ENCODE measurements at places on chromosomes 6 and 20.

- no peak for DNase-seq
Observed at GRCh38 chr6:45838451-45838850, 177.2 kb downstream of the CLIC5 start.

DNA sequence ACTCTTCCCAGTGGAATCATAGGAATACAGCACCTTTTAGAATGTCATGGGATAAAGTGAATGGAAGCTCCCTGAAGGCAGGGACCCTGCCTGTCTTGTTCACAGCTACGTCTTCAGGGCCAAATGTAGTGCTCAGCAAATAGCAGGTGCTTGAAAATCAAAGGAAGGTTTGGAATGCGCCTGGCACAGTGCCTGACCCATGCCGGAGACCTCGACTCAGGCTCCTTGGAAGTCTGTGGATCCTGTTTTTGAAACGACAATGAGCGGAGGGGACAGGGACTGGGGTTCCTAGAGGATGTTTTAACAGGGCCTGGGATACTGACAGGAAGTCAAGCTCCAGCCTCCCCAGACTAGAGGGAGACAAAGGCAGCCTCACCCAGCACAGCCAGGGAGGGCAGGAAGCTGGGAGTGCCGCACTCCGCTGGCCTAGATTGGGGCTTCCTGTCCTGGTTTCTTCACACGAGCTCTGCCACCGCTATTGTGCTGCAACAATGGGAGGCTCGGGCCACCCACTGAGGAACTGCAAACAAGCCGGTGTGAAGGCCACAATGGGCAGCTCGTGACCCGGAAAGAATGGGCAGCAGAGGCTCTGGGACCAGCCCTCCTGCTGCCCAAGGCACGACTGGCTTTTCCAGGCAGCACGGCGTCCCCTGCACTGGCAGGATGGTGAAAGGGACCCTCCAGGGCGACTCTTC is 76.7 kb downstream of the PREX1 start:
- no peak for DNase-seq

- DNase-seq = no peak
Observed at GRCh38 chr6:79031821-79032590, 46.0 kb downstream of the PHIP start.

- peak; percentile 72 for DNase-seq
Observed at GRCh38 chr20:41261790-41262717, 55.5 kb downstream of the ZHX3 start.

DNA sequence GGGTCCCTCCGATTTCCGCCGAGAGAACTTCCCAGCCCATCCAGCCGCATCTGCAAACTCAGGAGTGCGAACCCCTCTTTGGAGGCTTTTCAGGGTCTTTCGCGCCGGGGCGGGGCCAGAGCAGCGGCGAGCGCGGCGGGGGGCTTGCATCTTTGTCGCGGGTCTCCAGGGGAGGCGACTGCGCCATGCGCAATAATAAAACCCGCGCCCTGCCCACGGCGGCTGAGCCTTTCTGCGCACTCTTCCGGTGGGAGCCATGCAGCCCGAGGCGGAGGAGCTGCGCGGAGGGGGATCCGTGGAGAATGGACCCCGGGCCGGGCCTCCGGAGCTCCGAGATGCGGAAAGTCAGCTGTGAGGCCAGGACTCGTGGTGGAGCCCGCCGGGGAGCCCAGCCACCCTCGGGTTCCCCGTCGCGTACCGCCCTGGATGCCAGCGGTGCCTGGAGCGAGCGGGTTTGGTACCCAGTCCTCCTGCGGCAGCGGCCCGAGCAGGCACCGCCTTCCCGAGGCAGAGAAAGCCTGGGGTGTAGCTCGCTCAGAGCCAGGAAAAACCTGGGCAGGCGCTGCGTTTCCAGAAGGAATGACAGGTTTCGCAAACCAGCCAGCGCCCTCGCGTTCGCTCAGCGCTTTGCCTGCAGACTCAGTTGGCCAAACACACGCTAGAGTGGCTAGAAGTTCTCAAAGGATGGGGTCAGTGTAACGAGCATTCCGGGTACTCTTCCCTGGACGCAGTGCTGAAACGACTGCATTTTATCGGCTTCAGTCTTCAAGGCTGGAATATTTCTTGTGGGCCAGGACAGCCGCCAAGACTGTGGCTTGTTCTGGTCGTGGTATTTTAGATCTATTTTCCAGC is 1.2 kb downstream of the AKAP12 start:
- DNase-seq = peak; percentile 67

DNA sequence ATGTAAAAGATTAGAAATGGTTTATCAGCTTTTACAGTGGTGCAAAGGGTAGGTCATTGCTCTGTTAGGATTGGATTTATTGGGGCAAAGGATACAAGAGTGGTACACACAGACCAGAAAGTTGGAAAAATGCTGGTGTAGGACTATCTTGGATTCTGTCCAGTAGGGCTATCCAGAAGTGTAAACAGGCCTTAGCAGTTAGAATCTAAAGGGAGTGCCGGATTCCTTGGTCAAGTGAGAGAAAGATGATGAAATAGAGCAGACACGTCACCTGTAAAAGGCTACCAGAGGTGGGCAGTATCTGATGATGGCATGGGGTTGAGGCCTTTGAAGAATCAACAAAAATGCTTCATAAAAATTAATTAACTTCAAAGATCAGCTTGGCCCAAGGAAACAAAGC is 975.9 kb downstream of the KIF16B start:
- no peak for DNase-seq

DNA sequence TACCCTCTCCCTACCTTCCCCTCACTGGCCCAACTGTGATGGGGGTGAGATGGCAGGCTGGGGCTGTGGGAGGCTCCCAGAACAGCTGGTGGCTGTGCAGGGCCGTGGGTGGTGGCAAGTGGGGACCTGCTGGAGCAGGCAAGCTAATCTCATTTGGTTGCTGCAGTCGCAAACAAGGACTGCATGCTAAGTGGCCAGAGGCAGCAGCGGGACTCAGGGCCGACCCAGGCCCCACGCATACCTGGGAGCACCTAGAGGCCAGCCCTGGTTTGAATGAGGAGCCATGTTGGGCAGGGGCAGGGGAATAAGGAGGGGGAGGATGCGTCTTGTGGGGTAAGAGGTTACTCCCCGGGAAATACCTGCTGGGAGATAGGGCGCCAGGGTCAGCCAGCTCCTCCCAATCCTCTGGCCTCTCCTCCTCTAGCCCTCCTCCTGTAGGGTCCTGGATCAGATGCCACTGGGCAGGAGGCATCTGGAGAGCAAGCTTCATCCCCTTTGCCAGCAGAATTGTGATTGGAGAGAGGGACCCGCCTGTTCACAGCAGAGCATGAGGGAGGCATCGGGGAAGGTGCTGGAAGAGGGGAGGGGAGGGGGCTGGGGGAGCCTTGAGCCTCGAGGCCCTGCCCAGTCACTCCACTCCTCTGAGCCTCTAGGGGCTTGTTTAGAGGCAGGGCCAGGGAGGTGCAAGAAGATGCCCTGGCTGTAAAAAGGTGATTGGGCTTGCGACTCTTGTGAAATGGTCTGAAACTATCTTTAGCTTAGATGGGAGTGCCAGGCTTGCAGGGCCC is 24.3 kb upstream of the CDH22 start:
- no peak for DNase-seq

- no peak for DNase-seq
Observed at GRCh38 chr6:43887906-43888683, 118.1 kb downstream of the VEGFA start.

DNA sequence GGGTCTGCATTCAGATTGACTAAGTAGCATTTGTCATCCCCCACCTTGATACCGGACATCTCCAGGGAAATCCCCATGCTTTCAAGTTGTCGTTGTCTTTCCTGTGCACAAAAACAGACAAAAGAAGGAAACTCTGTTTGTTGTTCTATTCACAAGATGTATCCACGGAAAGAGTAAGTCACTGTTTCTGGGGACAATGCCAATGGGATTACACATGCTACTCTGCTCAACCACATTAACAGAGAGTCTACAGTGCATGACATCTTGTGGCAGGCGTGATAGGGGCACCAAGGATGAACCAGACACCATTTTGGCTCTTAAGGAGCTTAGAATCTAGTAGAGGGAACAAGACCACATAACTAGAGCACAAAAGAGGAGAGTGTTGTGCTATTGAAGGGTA is 124.4 kb upstream of the NUP153 start:
- peak; percentile 77 for DNase-seq

DNA sequence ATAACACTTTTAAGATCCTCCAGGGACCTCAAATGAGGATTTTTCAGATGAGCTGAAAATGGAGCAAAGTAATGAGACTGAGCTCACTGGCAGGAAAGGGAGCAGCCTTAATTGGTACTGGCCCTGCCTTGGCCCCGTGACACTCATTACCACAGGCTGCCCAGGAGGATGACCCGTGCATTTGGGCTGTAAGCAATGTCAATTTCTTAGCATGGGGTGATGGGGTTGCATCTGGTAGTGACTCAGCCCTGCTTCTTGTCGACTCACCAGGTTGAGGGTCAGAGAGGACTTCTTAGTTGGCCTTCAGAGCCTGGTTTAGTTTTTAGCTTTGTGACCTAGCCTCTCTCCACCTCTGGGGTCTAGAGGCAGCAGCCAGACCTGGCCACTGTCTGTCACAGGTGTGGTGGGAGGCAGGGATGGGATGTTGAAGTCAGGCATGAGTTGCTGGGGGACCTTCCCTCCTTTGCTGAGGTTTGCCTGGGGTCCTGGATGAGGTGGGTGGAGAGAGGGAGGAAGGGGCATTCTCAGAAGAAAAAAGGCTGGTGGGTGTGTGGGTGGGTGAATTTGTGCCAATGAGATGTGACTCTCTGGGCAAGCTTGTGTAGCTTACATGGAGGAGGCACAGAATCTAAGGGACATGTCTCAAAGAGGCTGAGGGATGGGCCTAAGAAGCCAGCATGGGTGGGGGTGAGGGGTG is 25.9 kb upstream of the EPB41L1 start:
- DNase-seq = peak; percentile 91

- DNase-seq = no peak
Observed at GRCh38 chr20:23002276-23002675, 32.8 kb upstream of the SSTR4 start.

GRCh38 chr6:145051661-145052060 is 683.7 kb downstream of the EPM2A start:
- DNase-seq = no peak

- DNase-seq = no peak
Observed at GRCh38 chr20:32820698-32821377, 1.1 kb downstream of the MAPRE1 start.

DNA sequence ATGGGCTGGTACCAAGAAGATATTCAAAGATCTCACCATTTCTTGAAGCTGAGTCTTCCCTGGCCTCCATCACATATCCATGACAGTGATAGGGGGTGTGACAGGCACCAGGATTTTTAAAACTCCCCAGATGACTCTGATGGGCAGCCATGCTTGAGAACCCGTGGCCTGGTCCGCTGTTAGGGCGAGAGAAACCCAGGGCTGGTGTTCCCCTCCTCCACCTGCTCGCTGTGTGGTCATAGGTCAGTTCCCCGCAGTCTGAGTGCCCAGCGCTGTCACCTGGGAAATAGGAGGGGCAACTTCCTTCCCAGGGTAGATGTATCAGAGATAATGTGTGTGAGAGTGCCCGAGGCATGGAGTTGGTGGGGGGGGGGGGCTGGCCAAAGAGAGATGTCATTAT is 50.9 kb downstream of the TMEM242 start:
- no peak for DNase-seq

- DNase-seq = no peak
Observed at GRCh38 chr6:133396984-133397348, 155.8 kb downstream of the EYA4 start.

GRCh38 chr6:106037060-106037459 is 49.1 kb upstream of the PRDM1 start:
- peak; percentile 59 for DNase-seq

DNA sequence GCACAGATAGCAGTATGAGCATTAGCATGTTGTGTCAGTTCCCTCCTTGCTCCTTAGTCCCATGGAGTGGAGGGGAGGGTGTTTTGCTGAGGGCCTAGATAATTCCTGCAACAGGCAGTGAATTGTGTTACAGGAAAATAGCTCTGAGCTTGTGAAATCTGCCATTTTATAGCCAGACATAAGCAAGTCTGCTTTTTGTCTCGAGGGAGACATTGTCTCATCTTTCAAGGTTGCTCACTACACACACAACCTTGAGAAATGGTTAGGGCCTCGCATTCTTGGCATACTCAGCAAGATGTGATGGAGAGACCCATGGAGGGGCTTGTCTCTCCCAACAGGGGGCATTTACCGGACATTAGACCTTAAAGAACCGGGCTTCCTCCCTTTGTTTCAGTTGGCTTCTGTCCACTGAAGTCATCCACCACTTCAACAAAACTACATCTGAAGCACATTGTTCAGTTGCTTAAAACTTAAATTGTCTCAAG is 108.0 kb upstream of the FOXO3 start:
- no peak for DNase-seq

- peak; percentile 94 for DNase-seq
Observed at GRCh38 chr6:15608396-15608795, 54.4 kb downstream of the DTNBP1 start.

DNA sequence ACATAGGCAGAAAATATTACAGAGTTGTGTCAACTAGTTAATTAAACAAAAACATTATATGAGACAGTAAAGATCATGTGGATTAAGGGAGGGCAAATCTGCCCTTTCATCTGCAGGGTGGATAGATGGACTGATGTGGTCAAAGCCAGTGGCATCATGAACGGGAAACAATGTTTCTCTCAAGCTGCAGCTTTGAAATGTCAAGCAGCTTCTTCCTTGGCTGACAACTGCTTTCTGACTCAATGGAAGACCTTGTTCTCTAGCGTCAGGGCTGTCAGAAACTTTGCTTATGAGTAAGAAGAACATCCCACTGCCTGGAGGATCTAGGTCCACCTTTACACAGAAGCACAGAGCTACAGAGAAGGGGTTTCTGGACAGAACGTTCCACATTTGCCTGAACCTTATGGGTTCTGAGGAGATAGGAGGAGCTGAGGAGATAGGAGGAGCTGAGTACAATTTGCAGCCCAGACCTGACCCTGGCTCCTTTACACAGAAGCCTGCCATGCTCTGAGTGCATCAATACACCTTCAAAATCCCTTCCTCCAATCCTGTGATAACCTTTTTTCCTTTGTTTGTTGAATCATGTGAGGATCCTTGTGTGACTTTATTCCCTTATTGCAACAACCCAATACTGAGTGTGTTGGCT is 6.1 kb downstream of the CST5 start:
- DNase-seq = no peak

- DNase-seq = no peak
Observed at GRCh38 chr20:5140195-5140594, 13.4 kb downstream of the CDS2 start.

DNA sequence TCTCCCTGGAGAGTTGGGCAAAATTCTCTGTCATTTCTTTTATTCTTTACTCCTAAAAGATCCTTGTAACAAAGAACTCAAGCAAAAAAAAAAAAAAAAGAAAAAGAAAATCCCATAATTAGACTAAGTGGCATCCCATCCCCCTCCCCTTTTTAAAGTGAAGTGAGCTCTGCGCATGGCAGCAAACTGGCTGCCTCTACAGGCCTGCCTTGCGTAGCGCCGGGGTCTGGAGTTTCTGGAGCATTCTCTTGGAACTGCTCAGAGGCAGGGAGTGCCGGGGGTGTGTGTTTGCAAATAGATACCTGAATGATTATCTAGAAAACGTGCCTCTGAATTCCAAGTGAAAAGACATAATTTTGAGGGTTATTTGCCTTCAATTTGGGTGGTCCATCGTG is 48.1 kb downstream of the FOXC1 start:
- DNase-seq = no peak

Measured in kidney tubule cell (primary cell).